ENCODE measurements at places on chromosomes 6 and 20.

DNA sequence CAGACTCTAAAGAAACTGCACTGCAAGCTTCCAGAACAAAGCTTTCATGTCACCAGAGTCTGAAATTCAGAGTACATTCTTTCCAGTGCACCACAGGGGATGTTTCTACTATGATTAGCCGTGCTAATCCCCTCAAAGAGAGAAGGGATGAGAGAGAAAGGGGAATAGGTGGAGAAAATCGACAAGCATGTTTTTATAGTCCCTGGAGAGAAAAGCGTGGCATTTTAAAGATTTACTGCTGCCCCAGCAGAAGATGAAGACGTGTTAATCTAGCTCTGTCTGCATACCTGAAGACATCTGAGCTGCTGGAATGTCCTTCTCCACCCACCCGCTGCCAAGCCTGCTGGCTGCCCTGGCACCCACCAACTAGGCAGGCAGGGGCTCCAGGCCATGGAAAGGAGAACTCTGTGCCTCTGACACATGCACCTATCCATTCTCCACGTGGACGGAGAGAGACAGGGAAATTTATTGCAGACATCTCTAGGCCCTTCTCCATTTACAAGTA lies 4.1 kb downstream of the MYLK4 start:
- no peak for DNase-seq

- DNase-seq = no peak
Measured at GRCh38 chr6:30778001-30778635, 33.8 kb upstream of the IER3 start.

DNA sequence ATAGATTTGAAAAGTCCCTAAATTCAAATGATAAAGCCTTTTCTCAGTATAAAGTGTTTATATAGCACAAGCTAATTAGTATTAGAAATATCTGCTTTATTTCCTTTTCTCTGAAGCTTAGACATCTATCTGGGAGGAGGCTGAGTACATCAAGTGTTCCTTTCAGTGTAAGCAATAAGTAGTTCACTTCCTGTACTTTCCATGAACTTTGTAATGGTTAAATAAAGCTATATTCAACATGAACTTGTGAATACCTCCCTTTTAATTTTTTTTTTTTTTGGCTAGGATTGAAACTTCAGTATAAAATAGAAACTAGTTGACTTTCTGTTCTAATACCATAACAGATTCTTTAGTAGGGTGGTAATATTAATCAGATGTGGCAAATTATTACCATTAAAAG lies 190.9 kb downstream of the CENPW start:
- DNase-seq = no peak

GRCh38 chr6:168163096-168163731 lies 84.2 kb upstream of the FRMD1 start:
- DNase-seq = no peak

- DNase-seq = no peak
Measured at GRCh38 chr6:75246386-75246785, 2.8 kb upstream of the COX7A2 start.

DNA sequence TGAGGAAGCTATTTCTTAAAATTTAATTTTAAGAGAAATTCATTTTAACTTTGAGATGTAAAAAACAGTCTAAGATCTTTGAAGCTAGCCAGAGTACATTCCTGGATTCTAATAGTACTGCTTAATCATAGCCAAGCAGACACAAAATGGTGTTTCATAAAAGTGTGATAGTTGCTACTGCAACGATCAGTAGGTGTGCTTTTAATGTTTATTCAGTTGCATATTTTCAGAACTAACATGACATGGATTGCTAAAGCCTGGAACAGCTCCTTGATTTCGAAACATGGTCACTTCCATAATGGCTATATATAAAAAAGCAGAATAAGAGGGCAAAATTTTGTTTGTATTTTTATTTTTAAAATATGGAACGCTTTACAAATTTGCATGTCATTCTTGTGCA lies 35.5 kb downstream of the SESN1 start:
- no peak for DNase-seq

DNA sequence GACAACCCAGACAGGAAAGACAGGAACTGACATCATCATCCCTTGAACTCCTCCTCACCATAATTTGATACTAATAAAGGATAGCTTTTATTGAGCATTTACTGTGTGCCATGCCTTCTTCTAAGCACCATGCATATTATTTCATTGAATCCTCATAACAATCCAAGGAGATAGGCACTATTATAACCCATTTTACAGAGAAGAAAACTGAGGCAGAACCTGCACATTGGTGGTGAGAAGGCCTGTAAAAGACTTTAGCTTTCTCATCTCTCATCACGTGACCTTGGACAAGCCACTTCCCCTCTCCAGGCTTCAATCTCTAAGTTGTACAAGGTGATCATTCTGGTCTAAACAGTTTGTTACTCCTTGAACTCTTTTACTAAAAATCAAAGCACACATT lies 34.5 kb upstream of the PREX1 start:
- DNase-seq = no peak

- DNase-seq = no peak
Measured at GRCh38 chr6:94414041-94414440, 994.7 kb upstream of the EPHA7 start.

DNA sequence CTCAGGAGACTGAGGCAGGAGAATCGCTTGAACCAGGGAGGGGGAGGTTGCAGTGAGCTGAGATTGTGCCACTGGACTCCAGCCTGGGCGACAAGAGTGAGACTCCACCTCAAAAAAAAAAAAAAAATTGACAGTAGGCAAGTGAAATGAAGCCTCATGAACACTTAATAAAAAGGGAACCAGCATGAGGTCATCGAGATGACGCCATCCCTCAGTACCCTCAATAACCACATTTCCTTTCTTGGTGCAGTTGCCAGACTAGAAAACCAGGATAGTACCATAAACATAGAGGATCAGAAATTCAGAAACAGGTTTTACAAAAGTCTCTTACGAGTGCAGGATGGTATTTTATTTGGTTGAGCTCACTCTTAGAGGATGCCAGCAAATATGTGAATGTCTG lies 584.1 kb downstream of the MAFB start:
- no peak for DNase-seq

- peak; percentile 33 for DNase-seq
Measured at GRCh38 chr6:158817728-158818580, 1.2 kb downstream of the EZR start.

- no peak for DNase-seq
Measured at GRCh38 chr6:162200041-162200440, 527.5 kb downstream of the PRKN start.

DNA sequence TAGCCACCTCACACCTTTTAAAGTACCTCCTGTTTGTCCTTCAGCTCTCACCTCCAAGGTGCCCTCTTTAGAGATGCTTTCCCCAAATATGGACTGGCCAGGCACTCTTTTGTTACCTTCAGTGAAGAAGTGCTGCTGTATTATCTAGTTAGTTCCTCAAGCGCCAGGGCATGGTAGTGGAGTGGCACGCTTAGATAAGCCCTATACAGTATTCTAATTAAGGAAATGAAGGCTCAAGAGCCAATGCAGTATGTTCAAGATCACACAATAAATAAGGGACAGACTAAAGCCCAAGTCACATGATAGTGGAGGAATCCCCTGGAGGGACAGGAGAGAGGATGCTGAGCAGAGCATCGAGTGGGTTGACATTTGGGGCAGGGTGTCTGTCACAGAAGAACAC lies 28.5 kb upstream of the GFOD1 start:
- no peak for DNase-seq

- no peak for DNase-seq
Measured at GRCh38 chr6:127561660-127562059, 15.3 kb upstream of the C6orf58 start.

DNA sequence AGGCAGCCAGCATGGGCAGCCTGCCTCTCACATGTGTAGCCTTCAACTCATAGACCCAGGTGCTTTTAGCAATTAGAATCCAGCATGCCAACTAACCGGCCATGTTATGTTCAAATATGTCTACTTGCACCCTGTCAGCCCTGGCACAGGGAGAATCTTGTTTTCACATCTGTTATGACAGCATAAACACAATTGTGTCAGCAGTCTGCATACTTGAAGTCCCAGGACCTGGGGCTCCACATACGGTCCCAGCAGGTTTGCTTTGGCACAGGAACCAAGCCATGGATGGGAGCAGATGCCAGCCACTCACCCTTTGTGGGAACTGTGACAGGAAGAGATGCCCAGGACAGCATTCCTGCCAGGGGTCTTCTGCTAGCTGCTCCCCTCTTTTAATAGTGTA lies 67.2 kb upstream of the SYNDIG1 start:
- DNase-seq = no peak

DNA sequence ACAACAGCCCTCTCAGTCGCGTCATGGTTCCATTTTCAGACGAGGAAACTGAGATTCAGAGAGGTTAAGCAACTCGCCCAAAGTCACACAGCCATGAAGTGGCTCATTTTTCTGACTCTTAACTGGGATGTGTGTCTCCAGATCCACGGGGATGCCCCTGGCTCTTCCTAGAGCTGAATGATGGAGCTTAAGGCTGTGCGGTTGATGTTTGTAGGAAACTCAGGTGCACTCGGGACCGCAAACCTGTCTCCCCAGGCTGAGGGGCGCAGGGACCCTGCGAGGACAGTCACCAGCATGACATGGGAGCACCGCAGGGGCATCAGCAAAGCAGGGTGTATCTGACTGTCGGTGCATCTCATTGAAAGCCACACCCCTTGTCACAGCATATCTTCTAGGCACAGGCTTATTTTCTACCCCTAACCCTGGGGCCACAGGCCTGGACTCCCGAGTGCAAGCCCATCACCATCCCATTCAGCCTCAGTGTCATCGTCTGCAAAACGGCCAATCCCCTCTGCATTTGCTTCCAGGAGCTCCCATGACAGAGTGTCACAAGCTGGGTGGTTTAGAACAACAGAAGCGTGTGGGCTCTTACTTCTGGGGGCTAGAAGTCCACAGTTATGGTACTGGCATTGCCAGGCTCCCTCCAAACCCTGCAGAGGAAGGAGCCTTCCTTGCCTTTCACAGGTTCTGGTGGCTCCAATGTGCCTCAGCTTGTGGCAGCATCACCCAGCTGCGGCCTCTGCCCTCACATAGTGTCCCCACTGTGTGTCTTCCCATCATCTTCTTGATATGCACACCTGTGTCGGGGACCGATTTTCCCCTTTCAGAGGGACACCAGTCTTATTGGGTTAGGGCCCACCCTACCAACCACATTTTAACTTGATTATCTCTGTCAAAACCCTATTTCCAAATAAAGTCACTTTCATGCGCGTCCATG lies 9.9 kb upstream of the ARHGAP40 start:
- no peak for DNase-seq

GRCh38 chr6:56433119-56433518 lies 185.7 kb upstream of the COL21A1 start:
- no peak for DNase-seq

DNA sequence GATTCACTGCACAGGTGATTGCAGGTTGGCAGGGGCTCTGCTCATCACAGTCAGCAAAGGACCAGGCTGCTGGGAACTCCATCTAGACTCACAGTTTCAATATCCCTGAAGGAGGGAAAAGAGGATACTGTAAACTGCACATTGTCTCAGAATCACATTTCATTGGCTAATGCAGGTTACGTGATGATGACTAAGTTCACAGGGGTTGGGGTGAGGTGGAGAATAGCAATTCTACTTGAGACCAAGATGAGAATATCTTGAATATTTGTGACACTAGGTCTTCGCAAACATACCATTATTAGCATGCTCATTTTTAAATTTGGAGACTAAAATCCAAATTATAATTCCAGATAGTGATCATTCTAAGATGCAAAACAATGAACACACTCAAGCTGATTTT lies 208.5 kb upstream of the CITED2 start:
- DNase-seq = no peak

- no peak for DNase-seq
Measured at GRCh38 chr6:158283304-158283980, 28.8 kb upstream of the TULP4 start.

DNA sequence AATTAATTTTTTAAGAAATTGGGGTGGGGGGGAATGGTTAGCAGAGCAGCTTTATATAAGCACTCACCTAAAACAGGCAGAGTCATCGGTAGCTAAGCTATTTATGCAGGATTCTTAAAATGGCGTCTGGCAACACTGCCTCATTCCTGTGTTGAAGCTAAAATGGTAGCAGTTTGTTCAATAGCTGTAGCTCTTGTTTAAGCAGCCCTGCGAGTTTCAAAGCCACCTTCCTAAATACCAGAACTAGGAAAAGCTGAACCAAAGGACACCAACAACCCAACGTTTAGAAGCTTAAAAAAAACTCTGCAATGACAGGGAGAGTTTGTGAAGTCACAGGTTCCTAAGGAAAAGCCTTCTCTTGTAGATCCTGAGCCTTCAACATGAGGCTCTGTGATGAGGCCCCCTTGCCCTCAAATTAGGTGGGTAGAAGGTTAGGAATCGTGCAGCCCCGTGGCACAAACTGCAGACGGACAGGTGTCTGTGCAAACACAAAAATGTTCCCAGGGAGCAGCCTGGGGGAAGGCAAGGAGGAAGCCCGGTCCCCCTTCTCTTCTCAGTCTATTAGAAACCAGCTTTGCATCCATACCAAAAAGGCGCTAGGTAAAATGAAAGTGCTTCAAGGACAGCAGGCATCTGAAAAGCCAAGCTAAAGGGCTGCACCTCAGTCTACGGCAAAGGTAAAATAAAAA lies 4.7 kb downstream of the ZMYND8 start:
- no peak for DNase-seq

GRCh38 chr20:20213526-20214121 lies 154.3 kb upstream of the INSM1 start:
- no peak for DNase-seq

DNA sequence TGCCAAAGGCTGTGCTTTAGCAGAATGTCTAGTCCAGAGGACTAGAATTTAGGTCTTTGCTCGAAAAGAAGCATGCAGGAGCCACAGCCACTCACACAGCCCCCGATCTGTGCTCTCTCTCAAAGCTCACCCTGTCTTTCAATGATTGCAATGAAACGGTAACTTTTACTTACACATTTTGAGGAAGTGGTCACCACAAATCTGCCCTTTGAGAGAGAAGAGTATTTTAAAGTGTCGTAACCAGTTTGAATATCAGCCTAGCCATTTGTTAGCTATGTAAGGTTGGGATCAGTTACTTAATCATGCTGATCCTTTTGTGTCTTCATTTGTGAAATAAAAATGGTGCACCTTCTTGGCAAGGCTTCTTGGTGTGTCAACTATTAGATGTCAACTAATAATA lies 209.0 kb downstream of the TFAP2A start:
- DNase-seq = no peak

GRCh38 chr6:3405679-3406078 lies 51.2 kb downstream of the SLC22A23 start:
- DNase-seq = no peak

DNA sequence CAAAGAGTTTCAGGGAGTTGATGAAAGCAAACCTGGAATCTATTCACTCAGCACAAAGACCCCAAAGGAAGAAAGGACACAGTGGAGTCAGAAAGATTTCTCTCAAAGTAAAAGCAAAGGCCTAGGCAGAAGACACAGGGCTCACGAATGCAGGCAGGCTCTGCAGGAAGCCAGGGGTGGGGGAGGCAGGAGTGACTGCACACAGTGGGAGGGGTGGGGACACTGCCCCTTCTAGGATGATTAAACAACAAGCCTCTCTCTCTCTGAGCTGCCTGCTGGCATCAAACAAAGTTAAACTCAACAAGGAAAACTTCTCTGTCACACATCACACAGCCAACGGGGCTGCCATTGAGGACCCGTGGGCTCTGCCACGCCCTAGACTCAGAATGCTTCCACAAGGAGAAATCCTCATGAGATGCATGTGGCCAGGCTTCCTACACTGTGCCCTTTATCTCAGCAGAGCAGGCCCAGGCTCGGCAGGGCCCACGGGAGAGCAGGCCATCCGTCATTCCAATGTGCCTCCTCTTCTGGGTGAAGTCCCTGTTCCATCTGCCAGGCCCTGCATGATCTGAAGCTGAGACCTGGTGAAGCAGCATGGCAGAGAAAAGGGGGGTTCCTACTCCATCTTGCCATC lies 70.1 kb downstream of the RAMACL start:
- no peak for DNase-seq
